NT2/D1 (cell line): ENCODE measurements at places on chromosomes 4 and X.

DNA sequence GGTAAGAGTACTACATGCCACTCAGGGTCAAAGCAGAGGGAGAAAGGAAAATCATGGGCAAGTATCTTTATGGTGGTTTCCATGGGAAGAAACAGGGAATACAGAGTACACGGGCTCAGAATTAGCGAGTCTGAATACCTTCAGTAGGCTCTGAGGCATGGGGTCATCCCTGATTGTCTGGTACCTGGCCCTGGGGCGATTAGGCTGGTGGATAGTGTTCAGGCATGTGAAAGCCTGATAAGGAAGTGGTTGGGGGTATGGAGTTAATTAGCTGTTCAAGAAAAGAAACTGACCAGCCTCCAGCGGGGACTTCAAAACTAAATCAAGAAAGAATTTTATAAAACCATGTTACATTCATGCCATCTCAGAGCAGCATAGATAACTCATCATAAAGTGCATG is 518.8 kb downstream of the RAB28 start:
- DNase-seq = no peak

DNA sequence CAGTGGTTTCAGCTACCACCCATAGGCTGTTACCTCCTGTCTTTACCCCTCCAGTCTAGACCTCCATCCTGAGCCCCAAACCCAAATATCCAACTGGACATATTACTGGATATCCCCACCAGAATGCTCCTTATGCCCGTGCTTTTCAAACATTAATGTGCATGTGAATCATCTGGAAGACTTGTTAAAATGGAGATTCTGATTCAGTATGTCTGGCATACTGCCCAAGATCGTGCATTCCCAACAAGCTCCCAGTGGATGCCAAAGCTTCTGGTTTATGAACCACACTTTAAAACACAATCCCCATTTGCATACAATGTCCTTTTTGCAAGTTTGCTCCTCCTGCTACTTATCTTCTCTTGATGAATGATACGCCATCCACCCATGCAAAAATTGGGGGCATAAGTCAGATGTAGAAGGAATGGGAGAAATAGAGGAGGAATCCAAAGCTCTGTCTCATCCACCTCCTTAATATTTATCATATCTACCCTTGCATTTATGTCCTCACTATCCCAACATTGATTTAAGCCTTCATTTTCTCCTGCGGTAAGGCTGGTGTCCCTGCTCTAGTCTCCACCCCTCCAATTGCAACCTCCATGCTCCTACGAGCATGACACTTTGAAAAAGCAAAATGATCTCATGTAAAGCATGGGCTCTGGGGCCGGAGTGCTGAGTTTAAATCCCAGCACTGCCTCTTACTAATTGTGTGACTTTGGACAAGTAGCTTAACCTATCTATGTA is 7.4 kb upstream of the PGRMC1 start:
- DNase-seq = no peak

GRCh38 chr4:39228377-39228776 is 46.0 kb downstream of the WDR19 start:
- no peak for DNase-seq

DNA sequence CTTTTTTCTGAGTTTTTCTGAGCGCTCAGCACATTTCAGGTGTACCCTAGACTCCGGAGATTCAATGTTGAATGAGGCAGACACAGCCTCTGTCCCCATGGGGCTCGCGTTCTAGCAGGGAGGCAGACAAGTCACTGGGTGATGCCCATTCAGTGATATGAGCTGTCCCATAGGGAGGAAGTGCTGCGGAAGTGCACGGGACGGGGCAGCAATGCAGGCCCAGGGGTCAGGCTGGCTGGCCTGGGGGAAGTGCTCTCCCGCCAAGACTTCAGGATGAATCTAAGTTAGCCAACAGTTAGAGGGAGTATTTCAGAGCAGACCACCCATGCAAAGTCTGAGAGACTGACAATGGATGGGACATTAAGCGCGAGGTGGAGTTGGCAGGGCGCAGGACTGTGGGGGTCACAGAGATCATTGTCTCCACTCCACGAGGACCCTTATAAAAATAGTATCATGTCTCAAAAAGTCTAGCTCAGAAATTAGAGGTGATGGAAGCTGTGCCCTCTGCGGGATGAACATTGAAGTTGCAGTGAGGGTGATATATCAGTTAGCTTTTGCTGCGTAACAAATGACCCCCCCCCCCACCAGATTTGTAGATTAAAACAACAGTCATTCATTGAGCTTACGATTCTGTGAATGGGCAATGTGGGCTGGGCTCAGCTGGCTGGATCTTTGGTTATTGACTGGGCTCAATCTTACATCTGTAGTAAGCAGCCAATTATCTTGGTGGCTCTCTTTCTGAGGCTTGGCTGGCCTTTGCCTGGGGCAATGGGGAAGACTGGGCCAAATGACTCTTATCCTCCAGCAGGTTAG is 16.4 kb downstream of the PSAPL1 start:
- DNase-seq = no peak

DNA sequence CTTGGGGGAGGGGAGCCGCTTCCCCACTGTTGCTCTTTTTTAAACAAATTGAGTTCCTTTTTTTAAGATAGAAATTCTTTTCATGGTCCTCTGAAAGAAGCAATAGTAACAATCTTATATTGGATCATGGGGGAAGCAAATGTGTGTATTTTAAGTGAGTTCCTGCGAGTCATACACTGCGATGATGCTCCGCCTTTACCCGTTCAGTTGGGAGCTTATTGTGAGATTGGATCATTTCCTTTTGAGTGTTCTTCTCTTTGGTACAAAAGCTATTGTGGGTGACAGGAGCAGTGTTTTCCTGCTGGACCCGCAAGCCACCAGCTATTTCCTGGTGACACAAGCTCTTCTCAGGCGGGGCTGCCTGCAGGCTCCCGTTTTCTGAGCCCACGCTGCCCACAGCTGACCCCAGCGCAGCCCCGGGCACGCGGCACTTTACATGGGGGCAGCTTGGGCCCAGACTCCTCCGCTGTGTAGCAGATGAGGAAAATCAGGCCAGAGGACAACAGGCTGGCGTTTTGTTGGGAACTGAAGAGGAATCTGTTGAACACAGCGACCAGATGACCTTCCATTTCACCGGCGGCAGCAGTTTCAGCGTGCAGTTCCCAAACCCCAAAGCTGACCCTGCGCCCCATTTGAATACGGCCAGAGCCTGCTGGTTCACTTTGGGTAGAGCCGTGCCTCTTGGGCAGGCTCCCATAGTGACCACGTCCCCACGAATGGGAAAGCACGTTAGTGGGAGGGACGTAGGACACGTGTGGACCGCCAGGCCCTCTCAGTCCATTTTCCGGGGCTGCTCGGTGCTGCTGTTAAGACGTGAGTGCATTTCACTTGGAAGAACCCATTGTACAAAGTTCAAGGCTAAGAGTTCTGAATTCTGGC is 12.2 kb downstream of the TADA2B start:
- DNase-seq = no peak

- DNase-seq = no peak
These were observed 276.9 kb downstream of the RAB28 start for GRCh38 chr4:13207226-13207625.

DNA sequence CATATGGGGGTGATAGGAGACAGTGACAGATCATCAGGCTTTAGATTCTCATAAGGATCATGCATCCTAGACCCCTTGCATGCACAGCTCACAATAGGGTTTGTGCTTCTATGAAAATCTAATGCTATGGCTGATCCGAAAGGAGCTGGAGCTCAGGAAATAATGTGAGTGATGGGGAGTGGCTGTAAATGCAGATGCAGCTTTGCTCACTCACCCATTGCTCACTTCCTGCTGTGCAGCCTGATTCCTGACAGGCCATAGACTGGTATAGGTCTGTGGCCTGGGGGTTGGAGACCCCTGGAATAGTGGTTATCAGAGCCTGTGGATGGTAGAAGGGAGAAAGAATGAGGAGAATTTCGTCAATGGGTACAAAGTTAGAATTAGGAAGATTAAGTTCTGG is 2751.1 kb downstream of the ARAP2 start:
- DNase-seq = no peak

- DNase-seq = no peak
These were observed 263.5 kb upstream of the DKK2 start for GRCh38 chr4:107299646-107300045.

DNA sequence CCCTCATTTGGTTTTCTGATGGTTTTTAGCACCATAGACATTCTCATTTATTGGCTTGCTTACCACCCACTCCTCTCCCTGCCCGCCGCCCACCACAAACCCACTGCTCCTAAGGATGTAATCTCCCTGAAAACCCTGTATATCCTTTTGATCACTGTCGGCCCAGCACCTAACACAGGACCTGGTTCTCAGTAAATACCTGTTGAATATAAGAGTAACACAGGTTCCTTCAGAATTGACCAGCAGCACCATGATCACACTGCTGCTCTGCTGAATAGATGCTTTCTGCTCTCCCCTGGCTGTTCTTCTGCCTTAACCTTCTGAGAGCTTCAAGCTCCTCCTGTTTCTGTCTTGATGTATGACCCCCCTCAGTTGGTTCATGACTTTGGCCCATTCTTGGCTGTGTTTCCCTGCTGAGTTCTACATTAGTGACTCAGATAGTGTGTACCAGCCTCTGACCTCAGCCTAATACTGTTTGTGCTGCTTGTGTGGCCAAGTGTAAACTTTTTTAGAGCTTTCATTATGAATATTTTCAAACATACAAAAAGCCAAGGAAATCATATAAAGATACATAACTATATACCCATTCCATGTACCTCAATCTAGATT is 265.3 kb downstream of the FRMPD4 start:
- DNase-seq = no peak

DNA sequence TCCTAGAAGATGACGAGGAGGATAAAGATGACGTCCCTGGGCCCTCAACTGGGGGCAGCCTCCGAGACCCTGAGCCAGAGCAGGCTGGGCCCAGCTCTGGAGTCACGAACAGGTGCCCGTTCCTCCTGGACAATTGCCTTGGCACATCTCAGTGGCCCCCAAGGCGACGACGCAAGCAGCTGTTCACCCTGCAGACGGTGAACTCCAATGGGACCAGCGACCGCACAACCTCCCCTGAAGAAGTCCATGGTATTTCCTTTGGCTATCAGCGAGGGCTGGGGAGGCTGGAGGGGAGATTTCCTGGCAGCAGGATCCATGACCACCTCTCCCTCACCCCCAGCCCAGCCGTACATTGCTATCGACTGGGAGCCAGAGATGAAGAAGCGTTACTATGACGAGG is 11.9 kb downstream of the USP11 start:
- DNase-seq = no peak

- no peak for DNase-seq
These were observed 2.8 kb upstream of the CTSO start for GRCh38 chr4:155956461-155956860.

- no peak for DNase-seq
These were observed 207.9 kb upstream of the MAGEB16 start for GRCh38 chrX:35590210-35590609.

GRCh38 chr4:870951-871350 is 45.0 kb upstream of the CPLX1 start:
- no peak for DNase-seq

DNA sequence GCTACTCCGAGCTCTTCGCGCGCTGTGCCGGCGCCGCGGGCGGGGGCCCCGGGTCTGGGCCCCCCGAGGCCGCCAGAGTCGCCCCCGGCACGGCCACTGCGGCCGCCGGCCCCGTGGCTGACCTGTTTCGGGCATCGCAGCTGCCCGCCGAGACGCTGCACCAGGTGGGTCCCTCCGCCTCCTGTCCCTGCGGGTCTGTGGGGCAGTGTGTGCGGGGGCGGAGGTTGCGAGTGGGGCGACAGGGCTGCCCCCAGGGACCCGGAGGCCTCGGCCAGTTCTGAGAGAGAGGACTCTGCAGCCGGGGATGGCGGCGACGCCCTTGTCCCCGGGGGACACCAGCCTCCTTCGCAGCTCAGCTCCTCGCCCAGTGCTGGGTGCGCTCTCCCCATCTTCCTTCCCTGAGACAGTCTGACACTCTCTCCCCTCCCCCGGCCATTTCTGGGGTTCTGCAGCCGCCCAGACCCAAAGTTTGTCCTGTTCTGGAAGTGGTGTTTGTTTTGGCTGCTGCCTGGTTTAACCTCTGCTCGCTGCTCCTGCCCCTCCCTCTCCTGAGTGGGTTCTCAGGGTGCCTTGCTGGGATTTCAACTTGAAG is 609 bp downstream of the REPS2 start:
- DNase-seq = no peak

GRCh38 chr4:181468451-181468850 is 774.8 kb upstream of the TENM3 start:
- no peak for DNase-seq

DNA sequence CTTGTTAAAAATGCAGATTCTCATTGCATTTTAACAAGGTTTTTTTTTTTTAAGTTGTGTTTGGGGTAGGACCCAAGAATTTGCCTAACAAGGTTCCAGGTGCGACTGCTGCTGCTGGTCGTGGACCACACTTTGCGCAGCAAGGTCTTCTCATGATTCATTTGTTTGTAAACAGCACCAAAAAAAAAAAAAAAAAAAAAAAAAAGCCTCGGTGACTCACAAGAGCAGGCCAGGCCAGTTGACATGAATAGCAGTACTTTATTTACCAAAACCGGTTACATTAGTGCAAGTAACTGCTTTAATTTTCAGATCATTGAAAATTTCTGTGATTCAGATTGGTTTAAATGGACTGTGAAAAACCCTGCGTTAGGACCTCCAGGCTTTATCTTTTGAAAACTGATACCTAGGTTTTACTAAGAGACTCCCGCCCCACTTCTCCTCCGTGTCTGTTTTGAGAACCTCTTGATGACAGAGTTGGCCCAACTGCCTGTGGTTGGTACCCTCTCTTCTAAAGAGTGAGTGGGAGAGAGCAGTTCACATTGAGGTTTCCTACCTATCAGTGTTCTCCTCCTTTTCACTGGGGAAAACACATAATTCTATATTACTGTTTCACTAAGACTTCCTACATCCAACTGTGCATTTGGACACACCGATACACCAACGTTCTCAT is 86.2 kb downstream of the PHEX start:
- DNase-seq = no peak

- no peak for DNase-seq
These were observed 17.3 kb upstream of the FMR1 start for GRCh38 chrX:147894366-147894963.

DNA sequence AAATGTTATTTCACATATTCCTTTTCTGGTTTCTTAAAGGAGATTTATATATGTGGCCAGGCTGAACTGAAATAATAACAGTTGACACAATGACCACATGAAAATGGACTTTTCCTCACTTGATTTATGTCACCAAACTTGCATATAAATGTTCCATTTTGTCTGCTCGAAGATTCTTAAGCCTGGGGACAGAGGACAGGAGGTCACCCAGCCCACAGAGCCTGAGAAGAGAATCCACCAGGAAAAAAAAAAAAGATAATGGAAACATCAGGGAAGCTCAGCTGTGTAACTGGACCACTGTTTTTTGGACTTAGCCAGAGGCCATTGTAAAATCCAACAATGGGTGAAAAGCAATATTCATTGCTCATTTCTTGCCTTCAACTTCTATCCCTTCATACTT is 359.0 kb upstream of the FGF16 start:
- DNase-seq = no peak

- no peak for DNase-seq
These were observed 56.1 kb upstream of the EIF1AX start for GRCh38 chrX:20197641-20198210.

GRCh38 chr4:8831221-8832112 is 40.2 kb downstream of the HMX1 start:
- no peak for DNase-seq

- no peak for DNase-seq
These were observed 44.7 kb upstream of the EPGN start for GRCh38 chr4:74263551-74263950.
